GM23248 (cell line): ENCODE measurements at places on chromosomes 6 and 20. TPM values are rescaled to one million over a fixed set of nuclear protein-coding genes. Genes with fewer than 3 reads are reported as not detected.

ZNF311 gene
- total RNA-seq = 0.54 and 0.76 TPM in 2 replicates

- DNase-seq = peak; percentile 93
These were observed 30.2 kb upstream of the SGK1 start for GRCh38 chr6:134347885-134348805.

THBD gene
- total RNA-seq = 15.6 and 15.7 TPM in 2 replicates

FOXA2 gene
- total RNA-seq = not detected in 2 replicates

DNA sequence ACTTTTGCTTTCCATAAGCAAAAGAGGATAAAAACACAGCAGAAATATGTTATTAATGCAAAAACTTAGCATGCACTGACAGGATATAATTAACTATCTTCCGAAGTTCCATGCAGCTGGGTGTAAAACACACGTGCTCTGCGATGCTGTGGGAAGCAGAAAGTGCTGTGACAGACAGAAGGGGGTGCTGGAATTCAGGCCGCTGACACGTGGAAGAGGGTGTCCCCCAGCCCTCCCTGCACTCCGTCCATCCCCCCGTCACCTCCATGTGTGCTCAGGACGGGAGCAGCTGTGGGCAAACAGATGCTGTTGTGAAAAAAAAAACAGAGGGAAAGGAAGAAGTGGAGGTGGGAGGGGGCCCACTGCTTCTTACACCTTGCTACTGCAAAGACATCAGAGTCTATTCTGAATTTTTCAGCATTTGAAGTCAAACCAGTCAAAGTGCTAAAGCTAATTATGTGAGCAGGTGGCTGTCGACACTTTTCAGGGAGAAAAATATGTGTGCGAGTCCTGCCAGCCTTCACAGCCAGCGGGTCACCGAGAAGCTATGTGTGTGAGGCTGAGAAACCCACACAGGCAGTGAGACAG, 175.9 kb upstream of the AFDN start:
- DNase-seq = no peak

GRCh38 chr20:49252556-49253350, 25.1 kb downstream of the ZNFX1 start:
- DNase-seq = no peak

TCF15 gene
- total RNA-seq = not detected in 2 replicates

- DNase-seq = no peak
These were observed 144.6 kb downstream of the ARHGAP18 start for GRCh38 chr6:129565366-129565765.

DNA sequence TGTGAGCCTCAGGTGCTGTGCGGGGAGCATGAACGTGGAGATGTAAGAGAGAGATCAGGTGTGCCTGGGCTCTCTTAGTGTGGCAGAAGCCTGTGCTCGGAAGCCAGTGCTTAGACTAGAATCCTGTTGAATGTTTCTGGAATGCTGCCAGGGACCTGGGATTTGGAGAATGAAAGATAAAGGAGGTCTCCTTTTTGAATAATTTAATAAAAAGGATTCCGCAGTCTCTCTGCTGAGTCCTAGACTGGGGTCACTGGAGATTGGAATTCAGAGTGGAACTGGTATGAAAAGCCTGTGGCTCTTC, 18.8 kb upstream of the EFCAB8 start:
- DNase-seq = no peak

DNA sequence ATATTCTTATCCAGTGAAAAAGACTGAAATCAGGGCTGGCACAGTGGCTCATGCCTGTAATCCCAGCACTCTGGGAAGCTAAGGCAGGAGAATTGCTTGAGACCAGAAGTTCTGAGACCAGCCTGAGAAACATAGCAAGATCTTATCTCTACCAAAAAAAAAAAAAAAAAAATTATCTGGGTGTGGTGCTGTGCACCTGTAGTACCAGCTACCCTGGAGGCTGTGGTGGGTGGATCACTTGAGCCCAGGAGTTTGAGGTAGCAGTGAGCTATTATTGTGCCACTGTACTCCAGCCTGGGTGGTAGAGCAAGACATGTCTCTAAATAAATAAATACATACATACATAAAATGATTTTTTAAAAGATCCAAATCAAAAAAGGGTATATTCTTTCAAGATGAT, 6.3 kb downstream of the CALHM6 start:
- DNase-seq = no peak
